ENCODE measurements at places on chromosomes 2 and 18. TPM values are rescaled to one million over a fixed set of nuclear protein-coding genes. Genes with fewer than 3 reads are reported as not detected.

DNA sequence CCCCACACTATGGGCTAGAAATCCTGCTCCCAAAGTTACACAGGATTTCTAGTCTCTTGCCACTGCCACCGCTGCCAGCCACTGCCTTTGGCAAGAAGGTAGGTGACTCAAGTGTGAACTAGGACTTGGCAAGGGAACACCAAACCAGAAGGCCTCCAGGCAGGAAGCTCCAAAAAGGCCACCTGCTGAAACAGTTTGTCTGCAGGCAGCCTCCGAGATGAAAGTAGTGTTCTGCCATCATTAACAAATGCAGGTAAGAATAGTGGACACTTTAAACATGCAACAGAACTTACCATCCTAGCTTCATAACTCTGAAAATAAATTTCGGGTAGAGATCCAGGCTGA is 3.9 kb downstream of the ANKRD44 start:
- H3K27me3 ChIP-seq = no peaks in the 10 kb centered on the region
- H3K27ac ChIP-seq = no peak overlapping the region
- H3K36me3 ChIP-seq = no peaks in the 10 kb centered on the region
- peak; percentile 86 for DNase-seq

The CARF gene
- polyA plus RNA-seq = 4.6 TPM

- H3K36me3 ChIP-seq = peaks cover 7% of the 10 kb centered on the region
- H3K4me3 ChIP-seq = no peak overlapping the region
- H3K27ac ChIP-seq = no peak overlapping the region
- no peaks in the 10 kb centered on the region for H3K4me1 ChIP-seq
- DNase-seq = no peak
- no peaks in the 10 kb centered on the region for H3K27me3 ChIP-seq
Observed at GRCh38 chr2:108786008-108786353, 590 bp upstream of the CCDC138 start.

GRCh38 chr18:65235966-65236624 is 514.7 kb upstream of the CDH7 start:
- H3K36me3 ChIP-seq = no peaks in the 10 kb centered on the region
- no peak overlapping the region for H3K27ac ChIP-seq
- no peak for DNase-seq

DNA sequence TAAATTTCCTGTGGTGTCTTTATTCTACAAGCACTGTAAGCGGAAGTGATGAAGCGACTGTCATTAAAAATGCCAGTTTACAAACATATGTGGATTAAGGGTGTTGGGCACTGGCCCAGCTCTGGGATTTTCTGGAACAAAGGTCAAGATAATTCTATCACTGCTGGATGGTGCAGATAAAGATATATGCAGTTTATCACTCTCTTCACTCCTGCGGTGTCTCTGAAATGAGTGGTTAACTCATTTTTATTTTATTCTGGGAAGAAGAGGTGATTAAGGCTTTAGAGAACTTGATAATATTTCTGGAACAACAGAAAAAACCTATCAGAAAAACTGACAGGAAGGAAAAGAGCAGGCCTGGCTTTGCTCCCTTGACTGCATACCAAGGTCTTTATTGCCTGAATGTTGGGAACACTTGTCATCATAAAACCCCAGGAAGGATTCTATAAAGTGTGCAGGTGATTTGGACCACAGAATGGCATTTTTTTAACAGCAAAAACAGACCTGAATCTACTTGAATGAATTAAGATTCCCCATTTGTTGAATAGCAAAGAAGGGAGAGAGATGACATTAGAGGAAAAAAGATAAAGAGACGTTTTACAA is 32.4 kb downstream of the ABCB11 start:
- no peak overlapping the region for H3K27ac ChIP-seq
- no peak for DNase-seq
- H3K4me3 ChIP-seq = no peak overlapping the region
- no peaks in the 10 kb centered on the region for H3K27me3 ChIP-seq
- no peaks in the 10 kb centered on the region for H3K4me1 ChIP-seq

DNA sequence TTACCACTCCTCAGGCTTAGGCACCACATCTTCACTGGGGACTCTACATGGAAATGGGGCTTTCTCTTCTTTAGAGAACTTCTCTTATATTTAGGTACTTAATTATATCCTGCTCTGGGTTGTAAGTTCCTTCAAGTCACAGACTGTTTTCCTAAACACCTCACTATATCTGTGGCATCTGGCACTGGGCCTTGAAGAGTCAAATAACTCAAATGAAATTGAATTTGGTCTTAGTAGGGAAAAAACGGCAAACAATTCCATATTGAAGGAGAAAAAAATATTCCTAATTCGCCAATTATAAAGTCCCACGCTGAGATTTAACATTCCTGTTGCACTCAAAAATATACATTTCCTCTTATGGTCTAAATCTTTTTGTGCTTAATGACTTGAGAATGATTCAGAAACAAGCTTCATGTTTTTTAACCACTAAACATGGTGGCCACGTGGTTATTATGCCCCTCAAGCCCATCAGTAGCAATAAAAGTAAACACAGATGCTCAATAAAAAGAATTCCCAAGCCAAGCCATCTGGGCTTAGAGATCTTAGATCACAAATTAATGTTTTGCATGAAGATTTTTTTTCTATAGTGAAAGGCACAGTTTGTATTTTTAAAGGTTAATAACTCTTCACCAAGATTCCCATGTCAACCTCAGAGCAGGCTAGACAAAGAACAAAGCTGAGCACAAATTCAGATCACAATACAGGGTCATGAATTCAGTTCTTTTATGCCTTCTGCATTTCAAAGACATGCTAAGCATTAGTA is 105.5 kb upstream of the SYT4 start:
- H3K4me1 ChIP-seq = no peaks in the 10 kb centered on the region
- H3K4me3 ChIP-seq = no peak overlapping the region
- no peaks in the 10 kb centered on the region for H3K36me3 ChIP-seq
- H3K27ac ChIP-seq = no peak overlapping the region

GRCh38 chr2:233867993-233868532 is at the start of gene MSL3B:
MSL3B (minus strand) TSS chr2:233868386.
- DNase-seq = no peak
- H3K27me3 ChIP-seq = no peaks in the 10 kb centered on the region
- peak within 1 kb of the TSS; percentile 42 for H3K4me3 ChIP-seq

DNA sequence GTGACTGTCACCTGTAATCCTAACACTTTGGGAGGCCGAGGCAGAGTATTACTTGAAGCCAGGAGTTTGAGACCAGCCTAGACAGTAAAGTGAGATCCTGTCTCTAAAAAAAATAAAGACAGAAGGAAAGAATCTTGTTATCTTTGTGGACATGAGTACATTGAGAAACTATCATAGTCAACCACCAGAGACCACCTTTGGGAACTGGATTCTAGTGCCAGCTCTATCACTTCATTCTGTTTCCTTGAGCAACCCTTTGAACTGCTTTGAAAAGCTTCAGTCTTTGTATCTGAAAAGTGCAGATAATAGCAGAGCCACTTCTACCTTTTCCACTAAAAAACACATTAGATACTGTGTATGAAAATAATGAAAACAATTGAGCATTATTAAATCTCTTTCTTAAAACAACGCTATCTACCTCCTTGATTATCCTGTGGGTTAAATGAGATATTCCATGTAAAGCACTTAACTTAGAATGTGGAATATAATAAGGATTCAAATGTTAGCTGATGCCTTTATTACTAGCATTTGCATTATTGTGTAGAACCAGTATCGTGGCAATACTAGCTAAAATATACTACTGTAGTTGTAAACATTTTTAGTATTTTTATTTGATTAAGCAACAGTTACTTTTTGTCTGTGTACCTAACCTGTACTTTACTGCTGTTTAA is 8.8 kb downstream of the GORASP2 start:
- H3K27me3 ChIP-seq = no peaks in the 10 kb centered on the region
- H3K4me3 ChIP-seq = no peak overlapping the region
- H3K4me1 ChIP-seq = no peaks in the 10 kb centered on the region
- no peaks in the 10 kb centered on the region for H3K36me3 ChIP-seq
- no peak overlapping the region for H3K27ac ChIP-seq
- DNase-seq = no peak

DNA sequence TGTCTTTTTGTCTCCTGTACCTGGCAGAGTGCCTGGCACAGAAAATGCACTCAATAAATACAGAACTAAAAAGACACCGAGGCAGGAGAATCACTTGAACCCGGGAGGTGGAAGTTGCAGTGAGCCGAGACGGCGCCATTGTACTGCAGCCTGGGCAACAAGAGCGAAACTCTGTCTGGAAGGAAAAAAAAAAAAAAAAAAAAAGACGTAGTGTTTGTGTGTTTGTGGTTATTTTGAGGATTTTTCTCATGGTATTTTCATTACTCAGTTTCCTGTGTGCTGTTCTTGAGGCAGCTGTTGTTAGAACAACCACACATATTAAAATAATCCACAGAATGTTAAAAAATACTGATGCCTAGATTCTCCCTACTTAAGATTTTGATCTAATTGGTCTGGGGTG is 519.2 kb upstream of the SPHKAP start:
- H3K27ac ChIP-seq = no peak overlapping the region
- H3K4me1 ChIP-seq = no peaks in the 10 kb centered on the region
- DNase-seq = no peak
- no peak overlapping the region for H3K4me3 ChIP-seq

GRCh38 chr2:191222507-191222906 is 22.7 kb upstream of the MYO1B start:
- no peaks in the 10 kb centered on the region for H3K36me3 ChIP-seq
- H3K4me1 ChIP-seq = peaks cover 2% of the 10 kb centered on the region
- no peak for DNase-seq

The RIT2 gene
- 2.9 TPM for polyA plus RNA-seq

The MYOM1 gene
- polyA plus RNA-seq = 26.4 TPM

The SERPINB12 gene
- polyA plus RNA-seq = not detected

- H3K4me1 ChIP-seq = peaks cover 2% of the 10 kb centered on the region
- H3K36me3 ChIP-seq = no peaks in the 10 kb centered on the region
- no peak overlapping the region for H3K4me3 ChIP-seq
- no peak for DNase-seq
- no peak overlapping the region for H3K27ac ChIP-seq
Observed at GRCh38 chr2:40273734-40274182, 178.1 kb downstream of the SLC8A1 start.

The ANO7 gene
- 2.9 TPM for polyA plus RNA-seq

- no peak overlapping the region for H3K27ac ChIP-seq
- no peak overlapping the region for H3K4me3 ChIP-seq
- no peaks in the 10 kb centered on the region for H3K27me3 ChIP-seq
- no peaks in the 10 kb centered on the region for H3K4me1 ChIP-seq
- DNase-seq = no peak
Observed at GRCh38 chr2:79041032-79041448, 15.5 kb downstream of the REG3G start.

GRCh38 chr2:1800716-1801388 is 56.5 kb upstream of the PXDN start:
- peak; percentile 59 for DNase-seq
- H3K4me3 ChIP-seq = no peak overlapping the region
- no peaks in the 10 kb centered on the region for H3K36me3 ChIP-seq
- no peak overlapping the region for H3K27ac ChIP-seq
- no peaks in the 10 kb centered on the region for H3K4me1 ChIP-seq

- peaks cover 4% of the 10 kb centered on the region for H3K36me3 ChIP-seq
- no peak overlapping the region for H3K27ac ChIP-seq
- H3K4me3 ChIP-seq = no peak overlapping the region
- H3K4me1 ChIP-seq = no peaks in the 10 kb centered on the region
- DNase-seq = no peak
- no peaks in the 10 kb centered on the region for H3K27me3 ChIP-seq
Observed at GRCh38 chr2:86216575-86217555, 17.6 kb downstream of the MRPL35 start.

The HNRNPLL gene
- 15.9 TPM for polyA plus RNA-seq

The REEP1 gene
- 4.5 TPM for polyA plus RNA-seq

The C1GALT1C1L gene
- polyA plus RNA-seq = 1.9 TPM

The RAB6C gene
- polyA plus RNA-seq = not detected

DNA sequence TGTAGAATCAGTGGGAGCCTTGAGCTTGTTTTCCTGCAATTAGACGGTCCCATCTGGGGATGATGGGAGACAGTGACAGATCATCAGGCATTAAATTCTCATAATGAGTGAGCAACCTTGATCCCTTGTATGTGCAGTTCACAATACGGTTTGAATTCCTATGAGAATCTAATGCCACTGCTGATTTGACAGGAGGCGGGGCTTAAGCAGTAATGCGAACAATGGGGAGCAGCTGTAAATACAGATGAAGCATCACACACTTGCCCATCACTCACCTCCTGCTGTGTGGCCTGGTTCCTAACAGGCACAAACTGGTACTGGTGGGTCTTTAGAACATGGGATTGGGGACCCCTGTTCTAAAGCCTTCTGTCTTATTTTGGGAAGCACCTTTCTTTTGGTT is 17.9 kb upstream of the NYAP2 start:
- no peaks in the 10 kb centered on the region for H3K36me3 ChIP-seq
- H3K27me3 ChIP-seq = no peaks in the 10 kb centered on the region
- no peaks in the 10 kb centered on the region for H3K4me1 ChIP-seq
- H3K27ac ChIP-seq = no peak overlapping the region

DNA sequence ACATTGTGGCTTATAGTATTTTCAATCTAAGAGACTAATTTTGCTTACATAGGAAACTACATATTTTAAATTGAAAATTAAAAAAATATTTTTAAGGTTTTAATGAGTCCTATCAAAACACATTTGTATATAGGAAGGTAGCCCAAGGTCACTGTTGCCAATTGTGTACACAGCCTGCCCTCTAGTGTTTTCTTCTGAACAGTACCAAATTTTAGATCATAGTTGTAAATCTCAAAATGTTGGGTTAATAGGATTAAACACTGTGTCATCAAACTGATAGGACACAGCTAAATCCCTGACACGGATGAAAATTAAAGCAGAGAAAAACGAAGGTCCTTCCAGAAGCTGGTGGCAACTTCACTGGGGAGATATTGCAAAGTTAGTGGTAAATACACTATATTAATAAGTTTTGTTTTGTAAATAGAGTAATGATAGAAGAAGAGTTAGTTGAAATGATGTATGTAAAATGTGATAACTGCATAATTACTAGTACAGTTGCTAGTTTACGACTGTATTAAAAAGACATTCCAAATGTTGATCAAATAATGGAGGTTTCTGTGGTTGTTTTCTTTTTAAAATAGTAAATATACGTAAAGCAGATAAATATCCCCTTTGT is 19.7 kb downstream of the CLUL1 start:
- no peak overlapping the region for H3K27ac ChIP-seq
- no peaks in the 10 kb centered on the region for H3K27me3 ChIP-seq
- no peak for DNase-seq
- H3K4me3 ChIP-seq = no peak overlapping the region

DNA sequence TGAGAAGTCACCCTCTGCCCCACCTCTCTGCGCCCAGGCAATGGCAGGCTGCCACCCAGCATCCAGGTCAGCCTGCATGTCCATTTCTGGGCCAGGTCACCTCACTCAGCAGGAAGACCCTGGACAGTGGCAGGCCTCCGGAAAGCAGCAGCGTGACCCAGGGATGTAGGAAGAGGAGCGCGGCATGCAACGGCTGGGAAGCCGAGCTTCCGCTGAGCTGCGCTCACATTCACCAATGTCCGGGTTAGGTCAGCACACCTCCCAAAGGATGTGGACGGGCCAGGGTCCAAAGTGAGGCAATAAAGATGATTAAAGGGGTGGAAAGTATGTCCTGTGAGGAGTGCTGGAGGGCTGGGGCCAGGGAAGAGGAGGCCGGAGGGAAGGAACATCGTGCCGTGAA is 174.5 kb downstream of the CTIF start:
- no peak overlapping the region for H3K4me3 ChIP-seq
- H3K4me1 ChIP-seq = no peaks in the 10 kb centered on the region
- no peaks in the 10 kb centered on the region for H3K36me3 ChIP-seq
- DNase-seq = peak; percentile 77
- H3K27ac ChIP-seq = no peak overlapping the region

GRCh38 chr18:58562999-58563667 is 65.8 kb downstream of the ALPK2 start:
- H3K4me1 ChIP-seq = no peaks in the 10 kb centered on the region
- no peak for DNase-seq
- H3K4me3 ChIP-seq = no peak overlapping the region

The C2orf78 gene
- polyA plus RNA-seq = not detected

All from aorta (tissue), 5 donors.